ENCODE measurements at places on chromosomes 4 and X.
A peak's percentile ranks its signal among the peaks of the same experiment; 100 is the strongest.

DNA sequence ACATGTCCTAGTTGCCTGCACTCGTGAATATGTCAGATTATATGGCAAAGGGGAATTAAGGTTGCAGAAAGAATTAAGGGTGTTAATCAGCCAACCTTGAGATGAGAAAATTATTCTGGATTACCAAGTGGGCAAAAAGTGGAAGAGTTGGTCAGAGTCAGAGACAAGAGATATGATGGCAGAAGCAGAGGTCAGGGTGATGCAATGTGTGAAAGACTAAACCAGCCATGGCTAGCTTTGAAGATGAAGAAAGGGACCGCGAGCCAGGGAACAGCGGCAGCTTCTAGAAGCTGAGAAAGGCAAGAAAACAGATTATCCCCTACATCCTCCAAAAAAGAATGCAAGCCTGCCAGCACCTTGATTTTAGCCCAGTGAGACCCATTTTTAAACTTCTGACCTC is 385.6 kb downstream of the HNRNPD start:
- DNase-seq: no peak

DNA sequence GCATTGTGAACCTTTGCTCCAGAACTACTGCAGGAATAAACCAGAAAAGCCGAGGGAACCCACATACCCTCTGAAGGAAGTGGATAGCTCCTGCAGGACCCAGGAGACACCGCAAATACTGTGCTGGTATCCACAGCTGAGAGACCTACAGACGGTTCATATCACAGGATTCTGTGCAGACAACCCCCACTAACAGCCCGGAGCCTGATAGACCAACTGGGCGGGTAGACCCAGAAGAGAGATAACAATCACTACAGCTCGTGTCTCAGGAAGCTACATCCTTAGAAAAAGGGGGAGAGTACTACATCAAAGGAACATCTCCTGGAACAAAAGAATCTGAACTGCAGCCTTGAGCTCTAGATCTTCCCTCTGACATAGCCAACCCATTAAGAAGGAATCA is 150.8 kb downstream of the FRAS1 start:
- DNase-seq: no peak

DNA sequence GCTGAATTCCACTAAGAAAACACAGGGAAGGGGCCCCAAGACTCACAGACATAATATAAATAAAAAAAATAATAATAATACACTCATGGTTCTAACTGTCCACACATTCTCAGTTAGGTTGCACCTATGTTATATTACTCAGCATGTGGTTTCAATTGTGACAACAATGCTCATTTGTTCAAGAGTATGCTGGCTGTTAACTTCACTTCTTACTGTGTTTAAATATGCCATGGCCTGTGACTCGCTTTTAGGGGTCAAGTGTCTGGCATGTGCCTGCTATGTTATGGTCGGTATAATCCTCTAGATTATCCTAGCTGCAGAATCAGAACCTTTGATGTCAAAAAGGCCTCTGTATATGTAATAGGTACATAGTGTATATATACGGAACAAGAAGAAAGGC is 324.8 kb upstream of the INTU start:
- no peak for DNase-seq

DNA sequence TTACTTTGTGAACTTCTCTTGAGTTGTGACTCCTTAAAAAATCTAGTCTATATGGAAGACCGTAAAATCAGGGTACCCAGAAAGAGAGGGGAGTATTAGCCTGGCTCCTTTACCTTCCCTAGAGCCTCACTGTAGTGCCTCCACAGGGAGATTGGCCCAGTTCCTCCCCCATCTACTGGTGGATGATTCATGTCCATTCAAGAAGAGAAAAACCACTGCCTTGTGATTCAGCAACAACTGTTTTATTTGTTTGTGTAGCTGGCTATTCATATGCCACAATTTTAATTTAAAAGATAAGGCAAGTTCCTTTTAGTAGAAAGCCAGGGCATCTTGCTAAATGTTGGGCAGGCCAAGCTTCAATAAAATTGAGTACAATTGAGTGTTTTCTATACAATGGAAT is 221.8 kb upstream of the KCNIP4 start:
- no peak for DNase-seq

GRCh38 chr4:10201381-10202223 is 85.0 kb upstream of the WDR1 start:
- no peak for DNase-seq

GRCh38 chr4:5785806-5786680 is 75.0 kb downstream of the EVC start:
- DNase-seq: no peak

DNA sequence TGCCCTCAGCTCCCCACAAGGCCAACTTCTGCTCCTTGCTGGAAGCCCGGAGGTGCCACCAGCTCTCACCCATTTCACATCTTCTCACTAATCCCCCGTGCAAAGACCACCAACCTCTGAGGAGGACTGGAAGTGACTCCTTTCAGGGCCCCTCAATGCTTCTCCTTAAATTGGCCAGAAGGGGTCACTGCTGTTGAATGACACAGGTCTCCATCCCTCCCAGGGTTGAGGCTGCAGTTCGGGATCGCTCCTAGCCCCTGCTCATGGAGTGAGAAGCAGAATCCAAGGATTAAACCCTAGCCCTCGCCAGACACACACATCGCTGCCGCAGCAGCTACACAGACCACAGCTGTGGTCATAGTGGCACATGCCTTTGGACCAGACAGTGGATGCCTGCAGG is 279.5 kb upstream of the TAPT1 start:
- DNase-seq: no peak

DNA sequence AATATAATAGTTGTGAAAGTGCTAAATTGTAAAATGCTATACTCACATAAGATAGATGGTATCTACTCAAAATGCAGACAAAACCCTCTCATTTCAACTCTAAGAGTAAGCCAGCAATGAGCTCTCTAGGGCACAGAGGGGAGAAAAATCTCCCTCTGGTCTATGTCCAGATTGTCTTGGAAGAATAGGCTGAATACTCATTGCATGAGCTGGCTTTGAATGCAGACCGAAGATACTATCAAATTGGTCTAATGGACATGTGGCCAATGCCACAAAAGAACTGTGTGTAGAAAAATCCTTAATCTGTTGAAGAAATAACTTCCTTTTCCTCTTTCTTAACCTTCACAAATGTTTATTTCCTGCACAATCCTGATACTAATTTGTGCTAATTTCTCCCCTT is 3.5 kb downstream of the ZXDA start:
- no peak for DNase-seq

DNA sequence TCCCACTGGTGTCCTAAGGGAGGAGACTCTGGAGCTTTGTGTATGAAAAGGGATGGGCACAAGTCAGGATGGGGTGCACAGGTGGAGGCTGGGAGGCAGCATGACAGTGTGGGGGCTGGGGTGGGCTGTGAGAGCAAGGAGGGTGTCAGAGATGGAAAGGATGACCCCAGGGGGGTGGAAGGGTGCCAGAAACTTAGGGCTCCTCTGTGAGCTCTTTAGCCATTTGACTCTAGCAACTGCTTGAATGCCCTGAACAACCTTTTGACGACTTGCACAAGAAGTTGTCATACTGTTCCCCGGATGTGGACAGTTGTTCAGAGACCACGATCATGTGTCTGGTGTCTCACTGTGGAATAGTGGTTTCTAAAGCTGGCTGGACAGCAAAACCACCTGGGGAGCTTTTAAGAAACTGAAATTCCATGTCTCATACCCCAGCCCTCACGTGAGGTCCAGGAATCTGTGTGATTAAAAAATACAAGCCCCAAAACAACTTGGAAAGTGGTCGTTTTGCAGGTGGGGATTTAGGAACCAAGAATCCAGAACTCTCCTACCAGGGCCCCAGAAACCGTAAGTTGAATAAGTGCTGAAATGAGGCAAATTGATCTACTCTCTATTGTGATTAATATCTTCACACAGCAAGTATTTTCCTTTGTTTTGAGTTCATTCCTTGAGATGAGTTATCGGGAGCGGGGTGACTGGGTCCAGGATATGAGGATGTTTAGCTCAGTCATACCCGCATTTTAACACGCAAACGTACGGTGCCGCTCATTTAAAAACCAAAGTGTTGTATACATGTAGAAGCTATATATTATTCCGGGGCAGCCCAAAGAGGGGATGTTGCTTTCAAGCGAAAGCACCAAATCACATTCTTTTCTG is 3.4 kb downstream of the RHOH start:
- peak; percentile 90 for DNase-seq

GRCh38 chrX:69535661-69536060 is 31.5 kb downstream of the NALF2 start:
- no peak for DNase-seq

GRCh38 chr4:70761276-70761816 is 39.6 kb downstream of the RUFY3 start:
- DNase-seq: no peak

- DNase-seq: peak; percentile 27
Measured at GRCh38 chrX:147476008-147476407, 435.7 kb upstream of the FMR1 start.

GRCh38 chr4:8305851-8306471 is 36.4 kb downstream of the HTRA3 start:
- DNase-seq: no peak

GRCh38 chr4:87227751-87228151 is 7.3 kb upstream of the KLHL8 start:
- DNase-seq: no peak

- DNase-seq: peak; percentile 61
Measured at GRCh38 chr4:67087897-67088296, 457.4 kb downstream of the CENPC start.

DNA sequence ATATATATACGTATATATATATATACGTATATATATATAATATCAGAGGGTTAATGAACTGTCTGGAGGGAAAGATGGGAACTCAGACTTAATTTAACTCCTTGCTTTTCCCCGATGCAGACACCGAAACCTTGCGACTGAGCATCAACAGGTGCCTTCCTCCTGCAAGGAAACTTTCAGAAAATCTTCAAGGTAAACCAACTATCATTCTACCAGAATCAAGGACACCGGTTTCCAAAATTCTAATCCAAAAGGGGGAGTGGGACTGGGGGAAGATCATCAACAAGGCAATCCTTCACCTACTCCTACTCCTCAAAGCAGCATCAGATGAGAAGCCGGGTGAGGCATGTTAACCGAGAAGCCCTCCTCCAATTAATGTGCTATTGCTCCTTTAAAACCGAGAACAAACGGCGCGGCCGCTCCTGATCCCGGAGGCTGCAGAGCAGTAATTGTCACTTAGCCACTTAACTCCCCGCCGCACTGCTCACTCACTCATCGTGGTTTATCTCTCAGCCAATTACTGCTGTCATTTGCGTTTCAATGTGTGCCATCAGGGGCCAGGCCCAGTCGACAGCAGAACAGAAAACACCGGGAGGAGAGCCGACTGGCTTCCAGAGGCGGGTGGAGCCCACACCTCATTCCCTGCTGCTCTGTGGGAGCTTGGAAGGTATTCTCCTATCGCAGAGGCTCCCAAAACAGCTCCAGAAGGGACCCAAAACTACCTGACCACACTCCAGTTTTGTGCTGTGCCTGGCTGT is 61.7 kb downstream of the MAML3 start:
- DNase-seq: no peak

GRCh38 chr4:149952716-149953115 is 125.5 kb upstream of the DCLK2 start:
- no peak for DNase-seq

- DNase-seq: no peak
Measured at GRCh38 chrX:32533848-32534247, 677.5 kb downstream of the DMD start.

GRCh38 chr4:95869961-95870500 is 30.1 kb downstream of the PDHA2 start:
- no peak for DNase-seq

GRCh38 chr4:133102043-133102442 is 47.1 kb upstream of the PCDH10 start:
- no peak for DNase-seq

DNA sequence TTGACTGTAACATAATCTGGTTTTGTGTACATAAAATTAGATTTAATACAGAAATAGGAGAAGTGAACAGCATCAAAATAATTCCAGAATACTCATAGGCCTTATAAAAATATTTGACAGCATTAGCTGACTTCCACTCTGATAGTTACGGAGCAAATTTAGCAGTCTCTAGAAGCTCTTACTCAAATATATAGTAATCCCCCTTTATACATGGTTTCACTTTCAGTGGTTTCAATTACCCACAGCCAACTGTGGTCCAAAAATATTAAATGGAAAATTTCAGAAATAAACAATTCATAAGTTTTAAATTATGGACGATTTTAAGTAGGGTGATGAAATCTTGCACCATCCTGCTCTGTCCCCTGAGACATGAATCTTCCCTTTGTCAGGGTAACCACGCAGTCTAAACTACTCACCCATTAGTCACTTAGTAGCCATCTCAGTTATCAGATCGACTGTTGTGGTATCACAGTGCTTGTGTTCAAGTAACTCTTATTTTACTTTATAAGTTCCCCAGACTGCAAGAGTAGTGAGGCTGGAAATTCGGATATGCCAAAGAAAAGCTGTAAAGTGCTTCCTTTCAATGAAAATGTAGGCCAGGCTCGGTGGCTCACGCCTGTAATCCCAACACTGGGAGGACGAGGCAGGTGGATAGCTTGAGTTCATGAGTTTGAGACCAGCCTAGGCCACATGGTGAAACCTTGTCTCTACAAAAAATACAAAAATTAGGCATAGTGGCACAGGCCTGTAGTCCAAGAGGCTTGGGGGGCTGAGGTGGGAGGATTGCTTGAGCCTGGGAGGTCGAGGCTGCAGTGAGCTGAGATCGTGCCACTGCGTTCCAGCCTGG is 17.2 kb upstream of the RTL9 start:
- DNase-seq: no peak

DNA sequence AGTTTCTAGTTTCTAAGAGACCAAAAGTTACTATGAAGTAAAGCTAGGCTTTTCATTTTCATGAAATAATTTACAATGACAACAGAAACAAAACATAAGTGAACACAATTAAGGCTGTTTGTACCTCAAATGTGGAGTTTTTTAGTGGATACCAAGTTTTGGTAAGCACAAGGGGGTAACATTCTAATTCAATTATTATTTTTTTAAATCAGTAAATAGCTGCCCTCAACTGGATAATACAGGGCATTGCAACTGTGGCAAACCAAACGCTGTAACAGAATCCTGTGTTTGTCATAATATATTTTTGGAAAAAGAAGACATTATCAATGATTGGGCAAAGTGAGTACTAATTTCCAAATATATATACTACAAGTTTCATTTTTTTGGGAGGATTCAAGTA is 150.3 kb downstream of the FBXW7 start:
- no peak for DNase-seq

GRCh38 chr4:176619430-176619829 is 173.3 kb downstream of the VEGFC start:
- DNase-seq: no peak

DNA sequence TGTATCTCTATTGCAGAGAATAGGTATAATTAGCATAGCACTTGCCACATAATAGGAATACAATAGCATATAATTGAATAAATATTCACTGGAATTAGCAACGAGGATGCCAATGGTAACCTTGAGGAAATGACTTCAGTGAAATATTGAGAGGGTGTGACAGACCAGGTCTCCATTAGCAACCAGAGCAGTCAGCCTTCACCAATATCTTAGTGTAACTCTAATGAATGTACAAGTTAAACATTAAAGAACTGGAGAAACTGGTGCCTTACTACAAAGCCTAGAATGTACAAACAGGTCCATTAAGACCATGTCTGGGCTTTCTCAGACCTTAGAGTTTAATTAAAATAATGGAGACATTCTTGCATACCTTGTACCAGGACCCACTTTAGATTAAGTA is 143.0 kb downstream of the MAGEB17 start:
- no peak for DNase-seq

Measured in activated CD8-positive, alpha-beta T cell treated with anti-CD3 and anti-CD28 coated beads, Interleukin-2, amount 10 ng/mL, durations not matched to agents 7 days and 5 days (primary cell).